ENCODE measurements at places on chromosomes 3 and 15.

DNA sequence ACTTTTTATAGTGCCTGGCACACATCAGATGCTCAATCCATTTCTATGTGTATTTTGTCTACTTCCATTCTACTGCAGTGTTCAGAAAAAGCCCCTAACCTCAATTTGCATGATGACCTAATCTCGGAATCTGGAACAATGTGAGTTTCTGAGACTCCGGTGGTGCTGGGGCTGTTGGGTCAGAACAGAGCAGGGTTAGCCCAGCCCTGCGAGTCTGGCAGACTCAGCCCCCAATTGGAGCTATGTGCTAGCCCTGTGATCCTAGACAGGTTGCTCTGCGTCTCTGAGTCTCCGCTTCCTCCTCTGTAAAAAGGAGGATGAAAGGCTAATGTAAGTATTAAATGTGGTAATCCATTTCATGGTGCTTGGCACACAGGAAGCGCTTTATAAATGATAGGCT lies 95.0 kb upstream of the ICE2 start:
- no peak for DNase-seq

- peak; percentile 14 for DNase-seq
These were observed 18.9 kb upstream of the TIGIT start for GRCh38 chr3:114274929-114275328.

- no peak for DNase-seq
These were observed 4.4 kb downstream of the MEIS2 start for GRCh38 chr15:37095770-37096557.

- DNase-seq: no peak
These were observed 52.1 kb downstream of the TM2D3 start for GRCh38 chr15:101600035-101600434.

- no peak for DNase-seq
These were observed 80.9 kb downstream of the TMCC1 start for GRCh38 chr3:129812589-129812988.

GRCh38 chr3:182682263-182683241 lies 110.8 kb upstream of the ATP11B start:
- DNase-seq: peak; percentile 66

GRCh38 chr15:92020804-92021203 lies 167.3 kb downstream of the SLCO3A1 start:
- no peak for DNase-seq

DNA sequence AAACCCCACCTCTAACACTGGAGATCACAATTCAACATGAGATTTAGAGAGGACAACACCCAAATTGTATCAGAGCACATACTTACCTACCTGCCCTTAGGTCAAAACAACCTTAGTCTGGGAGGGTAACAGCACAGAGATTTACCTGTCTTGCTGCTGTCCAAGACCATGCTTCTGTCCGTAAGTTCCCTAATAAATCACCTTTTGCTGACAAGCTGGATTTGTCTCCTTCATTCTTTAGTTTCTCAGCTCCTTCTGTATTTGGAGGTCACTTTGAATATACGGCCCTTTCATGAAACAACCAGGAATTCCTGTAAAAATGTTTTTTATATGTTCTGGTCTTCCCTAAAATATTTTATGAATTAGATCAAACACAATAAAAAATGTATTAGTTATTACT lies 1.6 kb upstream of the ABHD5 start:
- DNase-seq: no peak

DNA sequence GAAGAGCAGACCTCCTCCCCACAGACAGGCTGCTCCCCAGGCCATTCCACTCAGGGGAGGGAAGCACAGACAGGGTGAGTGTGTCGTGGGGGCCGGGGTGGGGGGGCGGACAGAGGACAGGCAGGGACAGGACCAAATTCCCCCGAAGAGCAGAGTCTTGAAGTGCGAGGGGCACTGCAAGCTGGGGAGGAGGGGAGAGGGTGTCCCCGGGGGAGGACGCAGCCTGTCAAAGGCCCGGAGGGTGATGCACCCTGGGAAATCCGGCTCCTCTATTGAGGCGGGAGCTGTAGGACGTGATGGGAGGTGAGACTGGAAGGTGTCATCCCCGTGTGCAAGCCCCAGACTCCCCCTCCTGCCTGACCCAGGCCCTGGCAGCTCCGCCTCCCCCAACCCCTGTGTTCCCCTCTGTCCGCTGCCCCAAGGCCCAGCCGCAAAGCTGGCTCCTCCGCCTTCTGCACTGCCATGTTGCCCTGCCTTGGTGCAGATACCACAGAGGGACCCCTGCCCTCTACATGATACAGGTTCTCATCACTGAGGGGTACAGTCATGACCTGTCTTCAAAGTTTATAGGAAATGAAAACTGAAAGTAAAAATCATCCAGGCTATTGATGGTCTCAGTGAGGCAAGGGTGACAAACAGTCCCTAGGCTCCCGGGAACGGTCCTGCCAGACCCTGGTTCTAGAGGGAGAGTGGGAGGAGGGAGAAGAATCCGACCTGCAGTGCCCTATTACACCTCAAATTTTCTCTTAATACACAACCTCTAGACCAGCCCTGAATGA lies 76.3 kb upstream of the IQSEC1 start:
- no peak for DNase-seq

- DNase-seq: no peak
These were observed 80.1 kb downstream of the ST8SIA2 start for GRCh38 chr15:92473756-92474155.

GRCh38 chr3:123349201-123349535 lies 99.7 kb downstream of the ADCY5 start:
- no peak for DNase-seq

- DNase-seq: peak; percentile 32
These were observed 3.8 kb upstream of the ACAD9 start for GRCh38 chr3:128875556-128876120.

DNA sequence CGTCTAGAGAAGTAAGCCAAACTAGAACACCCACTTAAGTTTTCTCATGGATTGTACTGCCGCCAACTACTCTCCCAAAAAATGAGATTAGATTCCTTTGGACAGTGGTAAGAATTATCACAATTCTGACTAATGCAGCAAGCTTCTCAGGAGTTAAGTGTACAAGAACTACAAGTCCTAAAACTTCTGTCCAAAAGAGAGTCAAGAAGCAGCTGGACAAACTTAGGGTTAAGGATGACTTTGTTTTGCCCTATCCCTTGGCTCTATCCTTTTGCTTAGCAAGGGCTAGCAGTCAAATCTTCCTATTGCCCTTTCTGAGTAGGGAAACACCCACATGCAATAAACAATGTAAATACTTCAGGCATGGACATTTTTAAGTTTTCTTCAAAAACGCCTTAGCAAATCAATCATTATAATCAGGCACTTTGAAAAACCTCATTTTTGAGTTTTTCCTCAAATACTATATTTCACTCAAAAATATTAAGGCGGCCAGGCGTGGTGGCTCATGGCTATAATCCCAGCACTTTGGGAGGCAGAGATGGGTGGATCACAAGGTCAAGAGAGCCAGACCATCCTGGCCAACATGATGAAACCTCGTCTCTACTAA lies 19.5 kb downstream of the RAF1 start:
- no peak for DNase-seq

GRCh38 chr3:60228823-60229222 lies 1022.4 kb downstream of the FHIT start:
- DNase-seq: no peak

GRCh38 chr3:130671545-130672312 lies 74.9 kb downstream of the PIK3R4 start:
- DNase-seq: no peak

GRCh38 chr3:78642226-78643035 lies 1125.4 kb downstream of the ROBO1 start:
- no peak for DNase-seq

- DNase-seq: no peak
These were observed 48.1 kb downstream of the OSBPL10 start for GRCh38 chr3:31932990-31933389.

- DNase-seq: no peak
These were observed 78.4 kb downstream of the NEK10 start for GRCh38 chr3:27290760-27291159.

DNA sequence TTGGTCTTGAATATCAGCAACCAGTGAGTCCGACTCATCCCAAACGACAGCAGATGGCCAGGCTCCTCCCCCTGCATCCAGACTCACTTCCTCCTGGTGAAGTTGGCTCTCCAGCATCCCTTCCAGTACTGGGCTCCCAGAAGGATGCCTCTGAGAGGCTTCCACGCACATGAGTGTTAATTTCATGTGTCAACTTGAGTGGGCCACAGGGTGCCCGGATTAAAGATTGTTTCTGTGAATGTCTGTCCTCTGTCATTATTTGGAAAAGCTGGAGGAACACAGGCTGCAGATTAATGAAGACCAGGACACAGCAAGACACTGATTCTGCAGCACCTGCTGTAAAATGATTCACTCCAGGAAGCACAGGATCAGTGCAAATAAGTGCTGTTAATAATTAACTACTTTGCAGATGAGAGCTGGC lies 99.8 kb downstream of the ATP10A start:
- peak; percentile 15 for DNase-seq

DNA sequence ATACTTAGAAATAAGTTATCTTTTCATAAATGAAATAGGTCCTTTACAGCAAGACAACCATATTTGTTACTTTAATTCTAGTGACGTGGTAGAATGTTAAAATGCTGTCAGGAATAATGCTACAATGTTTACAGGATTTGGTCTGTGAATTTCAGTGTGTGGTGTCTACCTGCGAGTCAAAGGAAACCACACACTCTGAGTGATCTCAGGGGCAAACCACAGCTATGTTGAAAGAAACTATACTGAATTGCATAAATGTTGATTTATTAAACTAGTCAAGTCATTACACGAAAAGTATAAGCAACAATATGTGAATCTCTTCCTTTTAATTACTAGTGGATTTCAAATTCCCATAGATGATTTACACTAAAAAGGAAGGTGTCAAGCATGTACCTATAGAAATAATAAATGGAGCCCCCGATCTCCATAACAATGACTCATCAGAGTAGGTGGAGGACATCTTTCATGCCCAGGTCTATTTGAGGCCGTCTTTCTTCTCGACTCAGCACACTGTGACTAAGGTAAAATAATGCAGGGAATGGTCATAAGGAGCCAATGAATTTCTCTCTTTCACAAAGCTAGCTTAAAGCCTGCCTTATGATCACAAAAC lies 463.0 kb downstream of the ERC2 start:
- no peak for DNase-seq

- no peak for DNase-seq
These were observed 710.3 kb upstream of the ARPP21 start for GRCh38 chr3:34929036-34929435.

- DNase-seq: no peak
These were observed 68.4 kb downstream of the MGLL start for GRCh38 chr3:127753898-127754410.

DNA sequence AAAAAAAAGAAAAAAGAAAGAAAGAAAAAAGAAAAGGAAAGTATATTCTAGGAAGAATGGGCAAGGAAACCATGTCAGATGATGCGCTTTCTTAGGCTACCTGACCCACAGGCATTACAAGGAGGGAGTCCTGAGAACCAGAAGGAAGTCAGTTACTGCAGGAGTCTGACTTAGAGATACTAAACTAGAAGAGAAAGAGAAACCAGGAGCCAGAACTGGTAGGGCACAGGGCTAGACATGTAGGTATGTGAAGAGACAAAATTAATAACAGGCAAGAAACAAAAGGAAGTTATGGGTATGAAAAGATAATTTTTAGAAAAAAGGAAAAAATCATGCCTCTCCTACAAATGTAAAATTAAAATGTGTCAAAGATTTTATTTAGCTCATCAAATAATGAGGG lies 63.3 kb upstream of the LRRN1 start:
- DNase-seq: no peak

- DNase-seq: no peak
These were observed 2.9 kb downstream of the VILL start for GRCh38 chr3:37993460-37993819.

DNA sequence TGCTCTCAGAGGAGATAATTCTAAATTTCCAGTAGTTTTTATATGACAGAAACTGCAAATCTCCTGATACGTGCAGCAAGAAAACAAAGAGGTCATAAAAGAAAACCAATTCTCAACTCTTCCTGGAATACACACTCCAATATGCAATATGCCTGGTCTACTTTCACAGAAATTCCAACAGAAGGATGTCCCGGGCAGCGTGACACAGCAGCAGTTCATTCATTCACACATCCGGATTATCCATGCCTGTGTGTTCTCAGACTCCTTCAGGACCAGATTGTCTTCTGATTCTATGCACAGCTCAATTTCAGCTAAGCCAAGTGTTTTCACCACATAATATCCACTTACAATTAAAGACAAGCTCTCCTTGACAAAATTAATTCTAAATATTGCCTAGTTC lies 64.3 kb downstream of the FBN1 start:
- no peak for DNase-seq

DNA sequence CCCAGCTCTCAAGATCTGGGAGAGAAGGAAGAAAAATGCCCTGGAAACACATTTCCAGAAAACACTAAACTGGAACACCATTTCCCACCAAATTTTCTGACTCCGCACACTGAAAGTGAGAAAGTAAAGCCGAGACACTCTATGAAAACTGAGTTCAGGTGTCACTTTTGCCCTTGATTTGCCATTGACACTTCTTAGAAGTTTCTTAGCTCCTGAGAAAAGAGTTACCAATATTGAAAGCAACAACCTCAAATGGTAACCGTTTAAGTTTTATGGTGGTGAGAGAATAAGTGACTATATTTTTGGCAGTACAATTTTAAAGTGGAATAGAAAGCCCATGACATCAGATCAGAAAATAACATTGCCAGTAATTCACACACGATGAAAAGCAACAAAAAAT lies 39.0 kb downstream of the CD86 start:
- no peak for DNase-seq

DNA sequence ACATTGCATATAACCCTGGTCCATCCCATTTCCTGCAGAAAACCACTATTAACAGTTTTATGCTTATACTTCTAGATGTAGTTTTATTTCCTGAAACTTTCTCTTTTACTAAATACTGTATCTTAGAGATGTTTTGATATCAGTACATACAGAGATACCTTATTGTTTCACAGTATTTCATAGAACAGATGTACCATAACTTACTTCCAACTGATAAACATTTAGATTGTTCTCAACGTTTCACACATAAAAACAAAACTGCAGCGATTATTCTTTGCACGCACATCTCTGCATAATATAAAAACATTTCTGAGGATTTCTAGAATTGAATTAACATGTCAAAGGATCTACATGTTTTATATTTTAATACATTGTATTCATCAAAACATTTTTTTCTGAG lies 2.6 kb downstream of the ZNF80 start:
- DNase-seq: no peak

- no peak for DNase-seq
These were observed 1.7 kb upstream of the PHGR1 start for GRCh38 chr15:40349163-40349562.

- no peak for DNase-seq
These were observed 250.8 kb upstream of the FEZF2 start for GRCh38 chr3:62624185-62624584.

DNA sequence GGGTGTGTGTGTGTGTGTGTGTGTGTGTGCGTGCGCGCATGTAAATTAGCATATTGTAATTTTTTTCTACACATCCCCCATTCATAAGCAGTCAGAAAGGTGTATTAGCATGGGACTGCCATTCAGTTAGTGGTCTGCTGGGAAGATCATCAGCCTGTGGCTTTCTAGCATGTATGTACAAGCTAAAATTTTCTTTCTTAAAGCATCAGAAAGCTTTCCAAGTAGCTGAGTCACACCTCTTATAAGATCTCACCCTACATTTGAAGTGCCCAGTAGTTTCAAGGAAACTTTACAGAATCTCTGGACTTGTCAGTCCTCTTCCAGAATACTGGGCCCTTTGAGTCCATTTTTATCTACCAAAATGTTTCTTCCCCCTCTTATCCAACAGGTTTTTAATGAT lies 411.4 kb upstream of the TPRG1 start:
- DNase-seq: no peak

GRCh38 chr3:25723802-25724201 lies 59.1 kb upstream of the TOP2B start:
- no peak for DNase-seq
